ENCODE measurements at places on chromosomes 4 and X. TPM values are rescaled to one million over a fixed set of nuclear protein-coding genes. Genes with fewer than 3 reads are reported as not detected.

Gene SHROOM2
- 0.48 TPM for total RNA-seq

Gene PAGE1
- not detected for total RNA-seq

Gene MSX1
- total RNA-seq: 4.8 TPM

Gene MAGEA2
- 0.16 TPM for total RNA-seq

Gene HMGB3
- total RNA-seq: 132 TPM

Gene SSX2B
- not detected for total RNA-seq

Gene NEXMIF
- not detected for total RNA-seq

Gene GAGE1
- not detected for total RNA-seq

Gene RAB33A
- 0.20 TPM for total RNA-seq

Gene PCSK1N
- 47.3 TPM for total RNA-seq

Gene CT45A5
- not detected for total RNA-seq

Gene MTCP1
- total RNA-seq: 19.1 TPM

Gene CTSO
- 1.0 TPM for total RNA-seq

Gene HS3ST1
- 0.90 TPM for total RNA-seq

Gene HTN1
- not detected for total RNA-seq

Gene TMEM150C
- total RNA-seq: 1.3 TPM

Gene C1QTNF7
- total RNA-seq: not detected

Gene GPC3
- total RNA-seq: not detected

Gene PGRMC2
- 74.4 TPM for total RNA-seq

Gene TLR10
- total RNA-seq: not detected

Gene SNCA
- total RNA-seq: not detected

Gene SLC6A14
- 0.03 TPM for total RNA-seq

Gene WNK3
- 0.05 TPM for total RNA-seq

Gene SAGE1
- 0.07 TPM for total RNA-seq

Gene SOWAHD
- not detected for total RNA-seq

Gene KIAA1210
- total RNA-seq: not detected

Gene CTAG2
- not detected for total RNA-seq

Gene DACH2
- total RNA-seq: not detected

Gene HDX
- total RNA-seq: 1.6 TPM

Gene F8
- total RNA-seq: 4.3 TPM

Gene CACNA1F
- not detected for total RNA-seq
